ENCODE measurements at places on chromosomes 12 and 14.
A peak's percentile ranks its signal among the peaks of the same experiment; 100 is the strongest.

DNA sequence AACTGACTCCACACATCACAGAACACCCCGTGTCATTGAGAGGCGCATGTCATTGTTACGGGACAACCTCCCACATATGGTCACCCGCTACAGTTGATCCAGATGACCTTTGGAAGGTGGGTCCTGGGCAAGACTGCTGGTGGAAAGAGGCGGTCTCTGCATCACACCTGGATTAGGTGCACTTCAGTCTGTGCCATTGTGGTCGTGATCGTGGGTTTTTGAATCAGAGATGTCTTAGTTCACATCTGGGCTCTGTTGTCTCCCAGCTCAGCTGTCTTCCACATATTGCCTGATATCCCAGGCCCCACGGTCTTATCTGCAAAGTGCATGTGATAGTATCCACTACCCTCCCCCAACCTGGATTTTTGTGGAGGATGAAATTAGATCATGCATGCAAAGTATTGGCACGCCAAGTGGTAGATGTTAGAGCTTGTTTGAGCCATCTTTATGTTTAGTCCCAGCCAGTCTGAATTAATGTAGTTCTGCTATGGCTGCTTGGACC is 208.7 kb upstream of the FOXN3 start:
- no peak for DNase-seq

- no peak for DNase-seq
Measured at GRCh38 chr12:77392467-77393088, 327.2 kb upstream of the E2F7 start.

DNA sequence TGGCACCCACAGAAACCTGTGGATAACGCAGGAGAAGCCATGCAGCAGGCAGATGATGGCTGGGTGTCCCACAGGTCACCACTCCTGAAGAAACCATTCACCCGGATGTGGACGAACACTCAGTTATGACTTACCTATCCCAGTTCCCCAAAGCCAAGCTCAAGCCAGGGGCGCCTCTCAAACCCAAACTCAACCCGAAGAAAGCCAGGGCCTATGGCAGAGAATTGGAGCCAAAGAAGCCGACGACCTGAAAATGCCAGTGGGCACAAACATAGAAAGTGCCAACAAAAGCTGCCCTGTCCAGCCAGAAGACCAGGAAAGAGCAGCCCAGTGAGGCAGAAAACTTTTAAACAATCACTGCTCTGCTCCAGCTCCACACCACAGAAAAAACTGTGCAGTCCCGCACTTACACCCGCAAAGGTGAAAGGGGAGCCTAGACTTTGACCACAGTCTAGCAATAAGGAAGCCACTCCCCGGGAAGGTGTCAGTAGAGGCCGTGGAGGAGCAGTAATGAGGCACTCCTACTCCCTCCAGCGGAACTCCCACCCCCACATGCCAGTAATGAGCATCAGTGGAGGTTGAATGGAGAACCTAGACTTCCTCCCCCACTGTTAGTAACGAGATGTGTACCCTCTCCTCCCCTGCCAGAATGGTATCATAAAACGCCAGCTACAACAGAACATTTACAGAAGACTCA is 6.0 kb upstream of the ACVRL1 start:
- DNase-seq: no peak

- no peak for DNase-seq
Measured at GRCh38 chr12:62191491-62192179, 68.6 kb upstream of the USP15 start.

- DNase-seq: no peak
Measured at GRCh38 chr14:72621387-72622065, 272.4 kb downstream of the DPF3 start.

DNA sequence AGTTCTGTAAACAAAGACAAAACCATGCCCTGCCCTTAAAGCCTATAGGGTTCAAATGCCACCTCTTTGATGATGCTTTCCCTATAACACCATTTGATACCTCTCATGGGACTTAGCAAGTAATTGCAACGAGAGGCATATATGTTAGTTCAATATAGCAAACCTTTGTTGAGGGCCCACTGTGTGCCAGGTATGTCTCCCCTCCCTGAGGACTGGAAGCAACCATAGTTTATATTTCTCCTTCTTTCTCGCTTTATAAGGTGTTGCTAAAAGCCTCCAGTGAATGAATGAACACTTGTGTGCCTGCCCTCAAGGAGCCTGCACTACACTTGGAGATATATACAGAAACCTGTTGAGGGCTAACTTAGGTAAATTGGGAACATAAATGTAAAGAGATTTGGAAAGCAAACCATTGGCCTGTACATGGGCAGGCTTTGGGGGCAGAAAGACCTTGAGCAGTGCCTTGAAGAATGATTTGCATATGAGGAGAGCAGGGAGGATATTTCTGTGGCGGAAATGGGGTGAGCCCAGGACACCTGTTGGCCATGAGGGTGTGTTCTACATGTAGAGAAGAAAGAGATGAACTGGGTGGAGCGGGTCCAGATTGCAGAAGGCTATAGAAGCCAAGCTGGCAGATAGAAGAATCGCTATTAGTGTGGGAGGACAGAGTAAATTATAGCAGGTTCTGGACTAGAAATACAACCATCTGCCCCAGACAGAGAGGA is 1.8 kb upstream of the CKAP4 start:
- DNase-seq: no peak

GRCh38 chr12:56661979-56662638 is 16.3 kb upstream of the ATP5F1B start:
- no peak for DNase-seq

GRCh38 chr12:131933387-131933786 is 4.3 kb downstream of the PUS1 start:
- DNase-seq: no peak

- DNase-seq: no peak
Measured at GRCh38 chr14:37668646-37669045, 73.2 kb downstream of the TTC6 start.

- no peak for DNase-seq
Measured at GRCh38 chr14:101985957-101986356, 21.6 kb downstream of the DYNC1H1 start.

- DNase-seq: peak; percentile 63
Measured at GRCh38 chr12:78562368-78563205, 302.0 kb upstream of the SYT1 start.

DNA sequence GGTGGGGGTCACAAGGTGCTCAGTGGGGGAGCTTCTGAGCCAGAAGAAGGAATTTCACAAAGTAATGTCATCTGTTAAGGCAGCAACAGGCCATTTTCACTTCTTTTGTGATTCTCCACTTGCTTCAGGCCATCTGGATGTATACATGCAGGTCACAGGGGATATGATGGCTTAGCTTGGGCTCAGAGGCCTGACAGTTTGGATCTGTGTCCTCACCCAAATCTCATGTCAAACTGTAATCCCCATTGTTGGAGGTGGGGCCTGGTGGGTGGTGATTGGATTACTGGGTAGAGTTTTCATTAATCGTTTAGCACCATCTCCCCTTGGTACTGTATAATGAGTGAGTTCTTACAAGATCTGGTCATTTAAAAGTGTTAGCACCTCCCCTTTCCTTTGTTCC is 36.4 kb downstream of the TESPA1 start:
- no peak for DNase-seq

DNA sequence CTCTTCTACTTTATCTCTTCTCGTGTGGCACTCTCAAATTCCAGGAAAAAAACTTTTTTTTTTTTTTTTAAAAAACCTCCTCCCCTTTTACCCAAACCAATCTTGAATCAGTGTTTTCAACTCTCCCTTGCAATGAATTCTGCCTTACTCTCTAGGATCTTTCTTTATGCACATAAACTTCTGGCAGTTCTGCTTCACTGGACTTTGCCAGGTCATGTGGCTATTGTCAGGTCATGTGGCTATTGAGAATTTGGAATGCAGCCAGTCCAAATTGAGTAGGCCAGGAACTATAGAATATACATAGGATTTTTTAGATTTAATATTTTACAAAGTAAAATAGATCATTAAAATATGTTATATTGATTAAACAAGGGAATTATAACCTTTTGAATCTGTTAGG is 218.2 kb downstream of the TMTC3 start:
- DNase-seq: no peak

DNA sequence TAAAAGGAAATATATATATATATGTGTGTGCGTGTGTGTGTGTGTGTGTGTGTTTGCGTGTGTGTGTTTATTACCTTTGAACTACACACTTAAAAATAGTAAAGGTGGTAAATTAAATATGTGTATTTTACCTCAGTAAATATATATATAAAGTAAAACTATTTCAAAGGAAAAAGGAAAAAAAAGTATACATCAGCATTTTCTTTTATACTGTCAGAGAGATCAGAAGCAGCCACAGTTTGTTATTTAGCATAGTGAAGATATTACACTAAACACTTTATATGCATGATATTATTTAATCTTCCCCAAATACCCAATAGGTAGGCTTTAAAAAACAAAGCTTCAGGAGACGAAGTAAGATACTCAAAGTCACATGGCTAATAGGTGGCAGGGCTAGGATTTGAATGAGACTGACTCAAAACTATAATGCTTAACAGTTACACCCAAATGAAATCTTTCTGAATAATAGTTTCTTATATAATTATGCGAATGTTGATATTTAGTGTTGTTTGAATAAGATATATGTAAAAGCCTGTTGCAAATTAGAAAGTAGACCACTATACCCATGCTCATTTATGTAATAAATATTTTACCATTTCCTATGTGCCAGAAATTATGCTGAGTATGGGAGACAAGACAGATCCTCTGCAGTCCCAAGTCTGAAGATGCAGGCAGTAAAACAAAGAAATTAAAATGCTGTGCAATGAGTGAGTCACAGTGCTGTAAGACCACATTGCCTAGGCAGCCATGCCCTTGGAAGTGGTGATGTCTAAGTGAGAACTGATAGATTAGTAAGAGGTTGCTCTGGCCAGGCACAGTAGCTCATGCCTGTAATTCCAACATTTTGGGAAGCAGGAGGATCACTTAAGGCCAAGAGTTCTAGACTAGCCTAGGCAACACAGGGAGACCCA is 66.1 kb downstream of the PDZRN4 start:
- no peak for DNase-seq

DNA sequence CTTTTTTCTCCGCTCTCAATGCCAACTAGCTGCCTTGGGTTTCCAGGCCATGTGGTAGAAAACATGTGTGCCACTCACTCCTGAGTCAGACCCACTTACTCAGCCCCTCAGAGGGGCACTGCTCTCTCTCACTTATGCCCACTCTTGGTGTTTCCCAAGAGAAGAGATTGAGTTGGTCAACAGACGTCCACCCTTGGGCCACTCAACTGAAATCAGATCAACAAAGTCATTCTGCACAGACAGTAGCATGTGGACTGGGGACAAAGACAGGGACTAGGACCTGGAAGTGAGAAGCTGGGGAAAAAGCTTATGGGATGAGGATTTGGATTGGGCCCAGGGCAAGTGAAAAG is 161.2 kb downstream of the EFCAB11 start:
- DNase-seq: no peak

DNA sequence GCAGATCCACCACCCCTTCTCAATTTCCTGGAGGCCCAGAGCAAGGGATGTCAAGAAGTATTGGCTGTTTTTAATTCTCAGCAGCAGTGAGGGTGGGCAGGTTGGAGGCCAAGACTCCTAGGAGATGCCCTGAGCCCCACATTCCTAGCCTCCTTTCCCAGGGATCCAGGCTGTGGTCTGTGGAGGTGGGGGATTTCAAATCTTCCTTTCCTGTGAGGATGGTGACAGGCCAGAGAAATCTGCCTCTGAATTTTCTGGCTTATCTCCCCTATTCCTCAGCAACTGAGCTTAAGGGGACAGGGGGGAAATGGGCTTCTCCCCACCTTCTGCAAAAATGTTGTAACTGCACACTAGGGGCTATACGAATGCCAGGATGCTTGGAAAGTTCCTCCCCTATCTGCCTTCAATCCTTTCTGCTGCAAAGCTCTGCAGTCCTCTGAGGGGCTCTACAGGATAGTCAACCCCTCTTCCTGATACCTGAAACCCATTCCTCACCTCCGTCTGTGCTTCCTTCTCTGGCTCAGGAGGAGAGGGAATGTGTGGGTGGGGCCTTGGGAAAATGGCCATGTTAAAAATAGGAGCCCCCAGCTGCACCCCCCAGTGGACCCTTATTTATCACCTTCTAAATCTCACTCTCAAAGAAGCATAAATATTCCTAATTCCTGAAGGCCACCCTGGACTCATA is 6.6 kb downstream of the GPR84 start:
- no peak for DNase-seq

DNA sequence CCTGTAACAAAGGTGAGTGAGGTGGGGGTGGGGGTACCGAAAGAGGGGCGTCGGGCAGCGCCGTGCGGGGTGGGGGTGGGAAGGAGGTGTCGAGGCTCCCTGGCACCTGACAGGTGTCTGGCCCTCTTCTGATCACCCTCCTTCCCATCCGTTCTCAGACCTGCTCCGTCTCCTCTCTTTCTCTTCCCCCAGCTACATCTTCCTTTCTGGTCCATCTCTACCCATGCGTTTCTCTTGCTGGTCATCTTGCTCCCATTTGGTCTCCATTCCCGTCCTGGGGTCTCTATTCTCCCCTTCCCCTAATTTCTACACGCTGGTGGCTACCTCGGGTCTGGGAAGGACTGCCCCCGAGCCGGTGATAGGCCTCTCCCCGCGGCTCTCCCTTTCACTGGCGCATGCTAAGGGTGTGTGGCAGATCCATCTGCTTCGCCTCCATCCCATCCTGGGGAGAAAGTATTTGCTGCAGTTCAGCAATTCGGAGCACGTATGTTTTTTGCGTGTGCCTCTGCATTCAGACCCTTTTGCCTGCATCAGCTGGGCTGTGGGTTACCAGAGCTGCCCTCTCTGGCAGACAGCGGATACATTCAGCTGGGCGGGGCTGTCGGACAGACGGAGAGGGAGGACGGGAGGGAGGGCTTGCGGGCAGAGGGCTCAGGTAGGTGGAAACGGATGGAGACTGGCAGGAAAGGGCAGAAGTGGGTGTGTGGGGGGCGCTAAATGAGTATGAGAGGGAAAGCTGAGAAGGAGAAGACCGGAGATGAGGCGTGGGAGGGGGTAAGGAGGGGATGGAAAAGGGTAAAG is 730 bp downstream of the CLSTN3 start:
- DNase-seq: peak; percentile 16

GRCh38 chr12:113796852-113797534 is 169.1 kb downstream of the RBM19 start:
- no peak for DNase-seq

- DNase-seq: no peak
Measured at GRCh38 chr12:112370199-112370598, 12.0 kb downstream of the HECTD4 start.

DNA sequence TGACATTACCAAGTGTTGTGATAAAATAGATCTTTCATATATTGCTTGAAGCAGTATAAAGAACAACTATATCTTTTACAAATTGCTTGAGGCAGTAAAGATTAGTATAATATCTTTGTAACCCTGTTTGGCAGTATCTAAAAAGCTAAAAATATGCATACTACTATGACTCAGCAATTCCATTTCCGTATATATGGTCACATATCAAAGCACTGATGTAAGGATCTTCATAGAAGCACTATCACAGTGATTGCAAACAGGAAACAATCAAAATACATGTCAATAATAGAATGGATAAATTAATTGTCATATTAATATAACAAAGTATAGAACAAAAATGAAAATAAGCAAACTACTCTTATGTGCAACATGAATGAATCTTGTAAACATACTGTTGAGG is 158.4 kb upstream of the IGF1 start:
- DNase-seq: no peak

Data from SK-MEL-5 (cell line).